RCC 7860 (cell line): ENCODE measurements at places on chromosomes 7 and 10.

DNA sequence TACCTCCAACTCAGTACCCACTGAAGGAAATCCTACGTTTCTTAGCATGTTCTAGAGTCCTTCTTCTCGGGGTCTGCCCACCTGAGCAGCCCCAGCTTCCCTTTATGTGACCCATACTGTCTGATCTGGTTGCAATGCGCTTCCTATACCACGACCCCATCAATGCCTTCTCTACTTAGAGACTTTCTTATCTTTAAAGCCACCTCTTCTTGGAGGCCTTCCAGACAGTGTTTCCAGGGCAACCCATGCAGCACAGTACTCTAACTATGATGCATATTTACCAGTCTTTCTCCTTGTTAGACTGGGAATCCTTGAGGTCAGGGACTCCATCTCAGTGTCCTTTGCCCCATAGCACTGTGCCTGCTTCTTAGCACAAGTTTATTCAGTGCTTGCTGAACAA is 54.5 kb upstream of the SLF2 start:
- DNase-seq = no peak

DNA sequence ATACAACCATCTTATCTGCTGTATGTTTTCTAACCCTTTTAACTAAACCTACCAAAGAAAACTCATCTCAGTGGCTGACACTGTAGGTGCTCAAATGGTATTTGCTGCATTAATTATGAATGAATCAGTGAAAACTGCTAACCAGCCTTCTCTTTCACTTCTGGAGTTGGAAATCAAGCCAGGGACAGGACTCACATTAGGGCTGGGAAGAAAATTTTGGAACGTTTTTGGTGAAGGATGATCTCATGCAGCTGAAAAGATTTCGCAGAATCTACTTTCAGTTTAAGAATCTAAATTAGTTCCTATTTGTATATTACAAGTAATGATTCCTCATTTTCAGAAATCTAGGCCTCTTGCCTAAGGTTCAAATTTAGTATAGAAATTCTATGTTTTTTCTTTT is 12.9 kb downstream of the MTPN start:
- DNase-seq = no peak

DNA sequence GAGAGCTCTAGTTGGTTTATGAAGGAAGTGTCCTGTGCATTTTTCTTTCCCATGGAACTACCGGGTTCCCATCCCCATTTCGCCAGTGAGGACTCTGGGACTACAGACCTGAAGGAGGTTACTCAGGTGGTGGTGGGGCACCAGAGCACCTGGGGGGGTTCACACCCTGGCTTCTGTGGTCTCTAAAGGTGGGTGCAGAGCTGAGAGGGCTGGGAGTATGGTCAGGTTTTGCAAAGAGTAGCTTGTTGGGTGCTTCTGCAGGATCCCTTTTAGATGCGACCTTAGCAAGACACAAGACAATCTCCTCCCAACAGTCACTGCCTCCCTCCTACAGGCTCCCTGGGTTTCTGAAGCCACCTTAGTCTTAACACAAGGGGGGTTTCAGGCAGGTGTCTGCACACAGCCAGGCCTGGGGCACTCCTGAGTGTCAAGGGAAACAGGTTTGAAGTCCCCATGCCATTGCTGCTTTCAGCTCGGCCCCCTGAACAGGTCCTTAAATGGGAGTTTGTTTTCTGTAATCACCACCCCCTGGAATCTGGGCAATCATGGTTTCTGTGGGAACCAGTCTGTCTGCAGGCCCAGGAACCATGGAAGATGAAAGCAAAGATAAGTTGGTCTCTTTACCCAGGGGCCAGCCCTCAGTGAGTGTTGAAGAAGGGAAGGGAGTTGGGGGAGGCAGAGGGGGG is 9.9 kb upstream of the CXCL12 start:
- no peak for DNase-seq

DNA sequence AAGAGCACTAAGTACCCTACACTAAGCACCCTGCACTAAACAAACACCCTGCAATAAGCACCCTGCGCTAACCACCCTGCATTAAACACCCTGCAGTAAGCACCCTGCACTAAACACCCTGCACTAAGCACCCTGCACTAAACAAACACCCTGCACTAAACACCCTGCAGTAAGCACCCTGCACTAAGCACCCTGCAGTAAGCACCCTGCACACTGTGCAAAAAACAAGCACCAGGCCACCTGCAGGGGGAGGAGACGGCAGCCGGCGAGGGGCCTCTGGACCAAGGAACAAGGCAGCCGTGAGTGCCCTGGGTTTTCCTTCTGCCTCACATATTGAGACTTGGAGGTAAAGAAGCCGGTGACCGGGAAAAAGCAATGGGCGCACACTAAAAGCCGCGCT is 30.2 kb downstream of the KNDC1 start:
- DNase-seq = no peak

GRCh38 chr10:18647151-18647550 is 4.2 kb downstream of the NSUN6 start:
- DNase-seq = no peak

DNA sequence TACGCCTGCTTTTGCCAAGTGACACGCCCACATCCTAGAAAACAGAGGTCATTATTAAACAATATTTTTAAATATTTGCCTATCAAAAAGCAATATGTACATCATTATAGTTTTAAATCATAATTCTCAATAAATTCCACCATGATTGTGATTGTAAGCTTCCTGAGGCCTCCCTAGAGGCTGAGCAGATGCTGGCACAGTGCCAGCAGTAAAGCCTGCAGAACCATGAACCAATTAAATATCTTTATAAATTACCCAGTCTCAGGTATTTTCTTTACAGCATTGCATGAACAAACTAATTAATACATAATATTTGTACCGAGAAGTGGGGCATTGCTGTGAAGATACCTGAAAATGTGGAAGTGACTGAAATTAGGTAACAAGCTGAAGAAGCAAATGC is 174.7 kb upstream of the TMEM196 start:
- no peak for DNase-seq

DNA sequence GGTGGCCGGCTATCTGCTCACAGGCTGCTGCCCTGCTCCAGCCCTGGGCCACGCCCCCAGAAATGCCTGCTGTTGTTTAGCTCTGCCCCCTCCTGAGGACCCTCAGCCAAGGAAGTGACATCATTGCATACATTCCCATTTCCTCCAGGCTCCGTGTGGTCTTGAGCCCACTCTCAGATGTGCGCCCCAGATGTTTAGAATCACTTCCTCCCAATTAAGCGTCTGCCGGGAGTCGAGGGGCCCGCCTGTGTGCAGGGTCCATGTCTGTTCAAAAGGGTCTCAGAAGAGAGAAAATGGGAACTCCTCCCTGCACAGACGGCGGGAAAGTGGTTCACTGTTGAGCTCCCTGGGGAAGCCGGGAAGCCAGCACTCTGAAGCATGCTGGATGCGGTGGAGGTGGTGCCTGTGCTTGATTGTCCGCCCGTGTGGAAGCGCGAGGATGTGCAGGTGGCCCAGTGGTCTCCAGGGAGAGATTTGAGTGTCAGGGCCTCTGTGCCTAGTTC is 116.9 kb upstream of the PPIF start:
- DNase-seq = no peak

DNA sequence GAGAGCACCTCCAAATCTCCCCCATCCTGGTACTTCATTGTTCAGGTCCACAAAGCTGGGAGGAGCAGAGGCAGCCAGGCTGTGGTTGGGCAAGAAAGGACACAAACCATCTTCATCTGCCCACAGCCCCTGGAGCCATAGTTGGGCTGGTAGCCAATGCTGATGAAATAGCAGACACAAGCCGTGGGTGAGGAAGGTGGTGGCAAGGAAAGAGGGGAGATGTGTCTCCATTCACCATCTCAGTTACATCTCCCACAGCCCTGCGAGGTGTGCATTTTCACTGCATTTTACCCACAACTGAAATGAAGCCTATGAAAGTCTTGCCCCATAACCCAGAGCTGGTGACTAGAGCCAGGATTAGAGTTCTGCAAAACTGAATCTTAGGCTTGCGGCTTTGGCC is 35.0 kb downstream of the PIK3AP1 start:
- no peak for DNase-seq

GRCh38 chr7:32034052-32034451 is 36.2 kb downstream of the PDE1C start:
- DNase-seq = no peak

DNA sequence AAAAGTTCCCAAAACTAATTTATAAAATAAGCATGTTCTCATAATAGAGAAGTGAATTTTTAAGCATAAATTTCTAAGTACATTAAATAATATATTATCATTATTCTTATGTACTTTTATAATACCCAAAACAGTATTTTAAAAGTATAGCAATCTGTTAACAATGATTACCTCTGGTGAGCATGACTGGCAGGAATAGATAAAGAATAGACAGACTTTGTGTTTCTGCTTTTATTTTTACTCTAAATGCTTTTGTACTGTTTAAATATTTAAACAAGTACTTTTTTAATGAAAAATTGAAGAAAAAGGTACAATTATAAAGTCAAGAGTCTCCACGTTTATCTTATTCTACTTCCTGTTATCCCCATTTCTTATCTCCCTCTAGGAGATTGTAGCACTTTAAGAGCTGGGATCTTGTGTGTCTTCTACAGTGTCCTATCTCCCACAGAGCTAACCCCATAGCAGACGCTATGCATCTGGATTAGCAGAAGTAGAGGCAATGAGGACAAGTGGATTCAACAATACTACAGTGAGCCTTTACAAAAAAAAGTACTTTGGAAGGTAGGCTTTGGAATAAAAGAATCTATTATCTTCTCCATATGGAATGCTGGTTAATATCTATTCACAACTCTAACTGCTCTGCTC is 42.9 kb downstream of the IDE start:
- no peak for DNase-seq
